ENCODE measurements at places on chromosomes 4 and X. TPM values are rescaled to one million over a fixed set of nuclear protein-coding genes. Genes with fewer than 3 reads are reported as not detected.

Gene TMEM31
- not detected for total RNA-seq

Gene TMEM35A
- total RNA-seq = 37.9 TPM

Gene LUZP4
- not detected for total RNA-seq

Gene MAGEA6
- not detected for total RNA-seq

Gene GASK1B
- total RNA-seq = 77.5 TPM

Gene USP26
- total RNA-seq = not detected

Gene HSD17B10
- total RNA-seq = 65.3 TPM

Gene ZAR1
- total RNA-seq = not detected

Gene CACNA1F
- under 0.01 TPM for total RNA-seq

Gene BEX3
- 321 TPM for total RNA-seq

Gene RHOXF1
- total RNA-seq = not detected

Gene IL2
- total RNA-seq = not detected

Gene EGF
- total RNA-seq = 1.0 TPM

Gene GRSF1
- total RNA-seq = 90.8 TPM

Gene AREG
- total RNA-seq = 0.29 TPM

Gene PLAC1
- 2.2 TPM for total RNA-seq

Gene HMGN5
- total RNA-seq = 1.6 TPM

Gene ADH6
- total RNA-seq = not detected

Gene GABRG1
- not detected for total RNA-seq

Gene GC
- total RNA-seq = not detected

Gene USP17L12
- not detected for total RNA-seq

All from smooth muscle cell of trachea (primary cell).